NCI-H1092 treated with DMSO at 0.1 percent for 48 hours (cell line): ENCODE measurements at places on chromosomes 3 and 15.

DNA sequence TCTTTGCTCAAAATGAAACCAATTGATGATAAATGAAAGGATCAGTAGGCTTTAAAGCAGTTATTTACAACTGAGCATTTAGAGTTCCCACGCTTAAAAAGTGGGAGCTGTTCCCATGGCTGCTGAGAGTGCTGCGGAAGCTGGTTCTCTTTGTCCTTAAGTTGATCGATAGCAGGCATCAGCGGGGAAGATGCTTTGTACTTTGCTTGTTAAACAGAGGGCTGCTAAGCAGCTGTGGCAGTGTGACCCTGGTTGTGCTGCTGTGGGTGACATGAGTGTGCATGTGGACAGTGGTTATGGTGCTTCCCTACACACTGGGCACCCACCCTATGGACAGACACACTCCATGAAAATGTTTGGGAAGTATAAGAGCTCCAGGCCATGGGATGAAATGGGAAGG, 96.3 kb downstream of the PTPRG start:
- DNase-seq = no peak

GRCh38 chr3:194306771-194307640, 44.1 kb downstream of the CPN2 start:
- no peak for DNase-seq

DNA sequence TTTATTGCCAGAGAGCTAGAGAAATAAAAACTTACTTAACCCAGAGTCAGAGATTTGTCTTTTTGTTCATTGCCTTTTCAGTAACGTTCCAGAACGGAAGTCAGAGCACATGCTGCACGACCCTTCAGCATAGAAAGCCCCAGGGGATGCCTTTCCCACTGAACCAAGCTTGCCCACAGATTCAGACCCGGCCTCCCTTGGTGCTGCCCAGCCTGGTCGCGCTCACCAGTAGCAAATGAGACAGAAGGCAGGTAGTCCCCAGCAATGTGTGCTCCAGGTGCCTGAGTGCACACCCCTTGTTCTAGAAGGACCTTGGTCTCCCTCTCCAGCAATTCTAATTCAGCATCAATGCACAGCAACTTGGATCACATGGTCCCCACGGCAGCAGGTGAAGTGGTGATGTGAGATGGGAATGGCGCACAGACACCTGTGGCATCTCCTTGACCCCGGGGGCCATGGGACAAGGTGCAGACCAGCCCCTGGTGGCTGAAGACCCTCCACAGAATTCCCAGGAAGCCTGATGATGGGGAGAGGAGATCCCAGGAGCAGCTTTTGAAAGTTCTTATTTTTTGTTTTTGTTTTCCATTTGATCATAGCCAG, 91.8 kb upstream of the IQSEC1 start:
- DNase-seq = no peak

DNA sequence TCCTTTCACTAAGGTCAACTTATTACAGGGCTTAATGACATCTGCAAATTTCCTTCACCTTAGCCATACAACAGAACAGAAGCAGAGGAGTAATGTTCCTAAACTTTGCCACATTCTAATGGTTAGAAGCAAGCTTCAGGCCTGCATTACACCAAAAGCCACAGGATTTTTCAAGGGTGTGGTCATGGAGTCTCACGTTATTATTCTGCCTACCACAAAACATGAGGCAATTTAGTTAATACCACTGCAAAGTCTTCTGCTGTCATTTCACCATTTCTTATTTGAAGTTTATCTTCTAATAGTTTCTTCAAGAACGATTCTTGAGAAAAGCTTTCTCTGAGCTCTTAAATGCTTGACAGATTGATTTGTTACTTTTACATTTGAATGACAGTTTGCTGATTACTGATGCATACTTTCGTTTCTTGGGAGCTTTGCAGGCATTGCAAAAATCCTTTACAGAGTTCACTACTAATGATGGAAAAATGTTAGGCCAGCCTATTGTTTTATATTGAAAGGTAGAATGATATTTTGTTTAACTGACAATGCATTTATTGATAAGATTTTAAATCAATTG, 1257.1 kb downstream of the NSUN3 start:
- DNase-seq = no peak

DNA sequence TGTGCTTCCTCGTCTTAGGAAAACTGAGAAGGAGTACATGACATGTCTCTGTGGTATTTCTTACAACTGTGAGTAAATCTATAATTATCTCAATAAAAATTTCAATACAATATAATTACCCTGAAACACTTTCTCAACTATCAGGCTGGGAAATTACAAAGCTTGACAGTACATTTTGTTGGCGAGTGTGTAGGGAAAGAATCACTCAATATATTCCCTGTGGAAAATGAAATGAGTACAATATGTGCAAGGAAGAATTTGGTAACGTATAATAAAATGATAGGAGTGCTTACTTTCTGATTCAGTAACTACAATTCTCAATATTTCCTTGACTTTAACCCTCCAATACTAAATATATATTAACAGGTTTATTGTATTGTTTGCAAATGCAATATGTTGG, 818.2 kb upstream of the CADM2 start:
- DNase-seq = no peak

GRCh38 chr3:147358144-147358992, 48.0 kb downstream of the ZIC4 start:
- DNase-seq = no peak

- DNase-seq = peak; percentile 13
Measured at GRCh38 chr3:112038863-112039262, 4.3 kb downstream of the TMPRSS7 start.

DNA sequence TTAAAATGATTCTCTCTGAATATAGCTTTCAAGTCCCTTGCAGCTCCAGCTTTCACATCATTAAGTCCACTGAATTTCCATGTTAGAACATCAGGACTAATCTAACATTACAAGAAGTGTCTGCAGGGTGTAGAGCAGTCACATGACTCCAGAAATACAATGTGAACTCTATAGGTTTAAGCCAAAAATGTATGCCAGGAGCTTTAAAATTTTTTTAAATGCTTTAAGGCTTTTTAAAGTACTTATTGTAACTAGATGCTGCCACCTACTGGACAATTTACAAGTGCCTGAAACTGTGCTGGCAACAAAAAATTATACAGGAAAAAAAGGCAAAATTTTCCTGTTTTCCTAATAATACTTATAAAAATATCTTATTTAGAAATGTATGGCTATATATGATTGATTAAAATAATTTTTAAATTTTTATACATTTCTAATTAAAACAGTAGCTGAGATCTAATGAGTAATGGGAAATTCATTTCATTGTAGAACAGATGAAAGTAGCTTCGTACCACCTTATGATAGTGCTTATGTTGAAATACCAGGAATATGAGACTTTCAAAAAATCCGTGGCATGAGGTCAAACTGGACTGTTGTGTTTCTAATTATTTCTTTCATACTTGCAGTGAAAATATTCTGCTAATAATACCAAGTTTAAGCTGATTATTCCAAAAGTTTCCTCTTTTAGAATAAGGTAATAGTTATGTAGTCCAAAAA, 25.7 kb downstream of the FSIP1 start:
- DNase-seq = peak; percentile 47

DNA sequence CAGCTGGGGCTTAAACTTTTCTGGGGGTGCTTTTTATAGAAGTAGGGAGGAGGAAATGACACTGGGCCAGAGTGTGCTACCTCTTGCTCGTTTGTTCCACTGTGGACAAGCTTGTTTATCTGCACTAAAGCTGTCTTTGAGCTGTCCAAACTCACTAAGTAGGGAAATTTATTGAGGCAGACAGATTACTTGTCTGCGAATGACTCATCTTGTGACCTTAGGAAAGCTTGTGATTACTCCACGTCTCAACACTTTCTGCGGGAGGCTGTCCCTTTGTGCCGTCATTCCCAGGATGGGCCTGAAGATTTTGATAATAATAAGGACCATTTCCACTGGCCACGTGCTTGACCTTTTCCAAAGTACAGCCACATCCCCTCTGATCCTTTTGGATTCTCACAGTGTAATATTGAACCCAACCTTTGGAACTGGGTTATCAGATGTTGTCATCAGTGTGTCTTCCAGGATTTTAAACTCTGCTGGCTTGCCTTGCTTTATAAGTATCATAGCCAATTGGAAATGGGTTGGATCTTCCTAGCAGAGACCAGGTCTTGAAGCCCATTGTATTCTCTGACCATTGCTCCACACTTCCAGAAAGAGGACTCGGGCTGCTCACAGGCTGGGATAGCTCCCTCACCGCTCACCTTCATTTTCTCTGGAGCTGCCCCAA, 84.7 kb downstream of the AGBL1 start:
- no peak for DNase-seq

GRCh38 chr15:88272421-88272820, 15.9 kb upstream of the NTRK3 start:
- DNase-seq = no peak

GRCh38 chr3:177367788-177368187, 170.5 kb upstream of the TBL1XR1 start:
- DNase-seq = no peak

- no peak for DNase-seq
Measured at GRCh38 chr3:161026612-161027510, 78.3 kb downstream of the B3GALNT1 start.

GRCh38 chr3:58005669-58006068, 2.6 kb upstream of the FLNB start:
- DNase-seq = no peak

- no peak for DNase-seq
Measured at GRCh38 chr3:189288348-189289235, 116.8 kb downstream of the TPRG1 start.

GRCh38 chr3:107430214-107430995, 53.2 kb downstream of the CCDC54 start:
- DNase-seq = no peak

GRCh38 chr3:62110443-62111225, 262.7 kb downstream of the FEZF2 start:
- no peak for DNase-seq

DNA sequence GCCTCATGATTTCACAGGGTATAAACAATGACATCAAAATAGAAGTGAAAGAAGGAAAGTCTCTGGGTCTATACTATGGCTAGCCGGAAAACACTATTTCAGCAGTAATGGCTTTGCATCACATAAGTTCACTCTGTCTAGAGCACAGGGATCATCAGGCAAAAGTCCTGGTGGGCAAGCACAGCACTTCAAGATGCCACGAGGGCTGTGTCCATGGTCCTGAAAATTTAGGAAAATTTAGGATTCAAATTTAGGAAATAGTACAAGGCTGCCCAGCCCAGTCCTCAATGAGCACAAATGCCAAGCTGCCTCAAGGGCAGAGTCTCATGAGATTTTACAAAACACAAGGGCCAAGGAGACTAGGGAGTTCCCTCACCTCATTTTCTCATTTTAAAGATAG, 54.1 kb downstream of the RORA start:
- no peak for DNase-seq

GRCh38 chr3:169146179-169146665, 517.3 kb downstream of the MECOM start:
- peak; percentile 38 for DNase-seq

DNA sequence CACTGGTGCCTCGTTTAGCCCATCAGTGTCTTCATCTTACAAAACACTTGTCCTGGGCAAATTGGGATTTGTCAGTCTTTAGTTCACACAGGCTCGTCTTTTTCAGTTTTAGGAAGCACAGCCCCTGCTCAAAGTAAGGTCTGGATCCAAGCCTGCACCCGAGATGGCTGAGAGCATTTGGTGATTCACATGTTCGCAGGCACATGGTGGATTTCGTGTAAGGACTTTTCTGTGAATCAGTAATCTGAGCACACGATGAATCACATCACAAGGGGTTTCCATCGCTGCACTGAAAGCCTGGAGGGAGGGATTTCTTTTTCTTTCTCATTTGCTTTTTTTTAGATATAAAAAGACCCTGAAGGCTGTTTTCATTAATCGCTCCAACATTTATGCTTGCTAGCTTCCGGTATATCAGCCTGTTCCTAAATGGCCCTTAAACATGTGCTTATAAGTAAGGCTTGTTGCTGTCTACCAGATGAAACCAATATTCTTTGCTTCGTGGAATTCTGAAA, 435.6 kb upstream of the ATP10A start:
- DNase-seq = no peak

GRCh38 chr15:57509126-57509525, 82.6 kb upstream of the MYZAP start:
- DNase-seq = peak; percentile 13

- DNase-seq = no peak
Measured at GRCh38 chr3:159733194-159733860, 255.3 kb upstream of the IL12A start.

DNA sequence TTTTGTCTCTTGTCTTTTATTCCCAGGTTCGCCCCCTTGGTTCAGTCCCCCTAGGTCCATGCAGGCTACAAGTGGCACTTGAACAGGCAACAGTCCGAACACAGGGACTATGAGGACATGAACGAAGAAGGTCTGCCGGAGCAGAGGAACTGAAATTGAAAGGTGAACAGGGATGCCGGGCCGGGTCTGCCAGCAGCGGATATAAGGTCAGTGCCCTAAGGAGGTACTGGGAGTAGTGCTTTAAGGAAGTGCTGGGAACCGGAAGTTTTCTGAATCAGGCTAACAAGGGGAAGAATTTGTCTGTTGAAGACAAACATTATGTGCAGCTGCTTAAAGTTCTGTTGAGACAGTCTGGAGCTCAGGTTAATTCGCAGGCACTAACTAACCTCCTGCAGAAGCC, 46.8 kb downstream of the LSM3 start:
- DNase-seq = no peak

- no peak for DNase-seq
Measured at GRCh38 chr3:42529468-42529867, 27.0 kb downstream of the VIPR1 start.

GRCh38 chr15:77042955-77043920, 27.7 kb downstream of the TSPAN3 start:
- no peak for DNase-seq

GRCh38 chr15:46088486-46089445, 453.9 kb downstream of the SQOR start:
- no peak for DNase-seq

DNA sequence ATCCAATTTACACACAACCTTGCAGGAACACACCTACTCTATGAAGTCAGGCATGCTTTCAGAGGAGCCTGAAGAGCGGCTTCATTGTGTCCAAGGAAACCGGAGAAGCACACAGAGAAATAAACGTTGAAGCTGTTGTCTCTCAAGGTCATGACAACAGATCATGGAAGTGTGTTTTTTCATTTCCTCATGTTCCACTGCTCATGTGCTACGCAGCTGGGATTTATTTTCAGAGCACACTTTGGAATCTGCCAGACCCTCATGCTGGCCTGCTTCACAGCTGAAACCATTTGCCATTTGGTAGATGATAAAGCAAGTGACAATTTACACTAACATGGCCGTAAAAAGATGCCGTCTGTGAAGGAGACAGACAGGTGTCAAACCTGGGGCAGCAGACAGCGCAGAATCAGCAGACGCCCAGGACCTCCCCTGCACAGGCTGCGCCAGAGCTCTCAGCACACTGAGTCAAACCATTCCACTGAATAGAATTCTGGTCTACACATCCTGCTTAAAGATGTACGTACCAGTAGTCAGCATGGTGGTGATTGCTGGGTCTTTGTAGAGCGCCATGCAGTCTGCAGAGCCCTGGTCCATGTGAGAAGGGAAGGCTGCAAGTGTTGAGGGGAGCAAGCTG, 99.3 kb downstream of the ARNT2 start:
- no peak for DNase-seq

- no peak for DNase-seq
Measured at GRCh38 chr3:101069901-101070798, 76.9 kb upstream of the ABI3BP start.
